ENCODE measurements at places on chromosomes 11 and 22.

DNA sequence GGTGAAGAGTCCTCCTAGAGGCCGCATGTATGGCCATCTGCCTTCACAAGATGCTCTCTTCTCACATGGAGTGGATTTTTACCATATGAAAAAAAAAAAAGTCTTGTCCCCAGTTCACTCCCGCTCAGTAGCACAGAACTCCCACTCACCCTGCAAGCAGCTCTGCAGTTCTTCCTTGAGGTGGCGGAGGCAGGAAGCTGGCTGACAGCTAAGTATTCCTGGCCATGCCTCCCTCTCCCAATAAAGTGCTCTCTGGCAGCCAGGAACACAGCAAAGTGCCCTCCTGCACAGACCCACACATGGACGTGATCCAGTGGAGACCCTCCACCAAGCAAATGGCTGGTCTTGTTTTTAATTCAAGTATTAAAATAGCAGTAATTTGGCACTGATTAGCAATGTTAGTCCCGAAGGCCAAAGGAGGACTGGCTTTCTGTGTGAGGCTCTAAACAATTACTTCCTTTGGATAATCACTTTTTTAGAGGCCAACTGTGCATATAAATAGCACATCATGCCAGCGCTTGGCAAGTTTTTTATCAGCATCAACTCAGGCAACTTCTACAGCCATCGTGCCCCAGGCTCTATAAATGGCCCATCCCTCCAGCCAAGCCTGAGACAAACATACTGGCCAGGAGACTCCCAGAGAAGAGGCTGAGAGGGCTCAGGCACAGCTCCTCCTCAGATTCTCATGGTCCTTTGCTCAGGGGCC, 413.6 kb downstream of the OPCML start:
- DNase-seq: no peak

DNA sequence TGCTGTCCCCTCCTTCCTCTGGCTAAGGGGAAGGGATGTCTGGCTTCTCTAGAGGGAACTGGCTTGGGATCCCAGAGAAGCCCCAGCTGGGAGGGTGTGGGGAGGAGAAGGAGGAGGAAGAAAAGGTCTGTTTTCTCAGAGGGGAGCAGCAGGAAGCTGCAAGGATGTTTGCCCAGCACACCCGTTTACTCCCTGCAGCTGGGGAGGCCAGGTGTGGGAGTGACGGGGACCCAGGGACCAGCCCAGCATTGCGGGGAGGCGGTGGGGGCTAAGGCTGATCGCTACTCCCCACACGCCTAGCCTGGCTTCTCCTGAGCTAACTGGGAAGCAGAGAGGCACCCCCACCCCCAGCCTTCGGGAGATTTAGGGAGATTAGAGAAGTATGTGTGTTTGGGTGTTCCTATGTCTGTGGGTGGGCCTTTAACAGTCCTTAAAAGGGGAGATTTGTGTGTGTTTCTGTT, 3.9 kb downstream of the CREB3L1 start:
- DNase-seq: no peak

GRCh38 chr11:107018219-107018901, at the start of gene GUCY1A2:
GUCY1A2 (minus strand) TSS chr11:107018476; CDS start chr11:107018055, 421 bp downstream.
- no peak for DNase-seq

- no peak for DNase-seq
Measured at GRCh38 chr22:29106839-29107238, 34.0 kb downstream of the KREMEN1 start.

- no peak for DNase-seq
Measured at GRCh38 chr22:44446483-44446882, 51.5 kb downstream of the RTL6 start.

GRCh38 chr11:12121517-12121916, 11.1 kb downstream of the MICAL2 start:
- no peak for DNase-seq

DNA sequence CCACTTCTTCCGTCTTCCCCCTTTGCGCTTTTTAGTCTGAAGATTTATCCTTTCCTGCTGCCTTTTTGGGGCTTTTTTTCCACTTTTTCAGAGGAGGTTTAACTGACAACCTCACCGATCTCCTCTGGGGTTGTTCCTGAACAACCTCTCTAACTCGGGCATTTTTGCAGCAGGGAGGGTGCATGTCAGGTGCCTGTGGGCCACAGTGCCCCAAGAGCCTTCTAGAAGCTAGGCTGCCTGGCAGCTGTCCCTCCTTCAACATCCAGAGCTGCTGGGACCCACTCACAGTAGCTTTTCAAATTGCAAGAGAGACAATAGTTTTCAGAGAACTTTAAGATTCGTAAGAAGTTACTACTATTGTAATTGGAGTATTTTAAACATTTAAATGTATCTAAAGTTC, 1112.4 kb upstream of the CNTN5 start:
- DNase-seq: no peak
